Astrocyte of the spinal cord (primary cell): ENCODE measurements at places on chromosomes 6 and 20.

DNA sequence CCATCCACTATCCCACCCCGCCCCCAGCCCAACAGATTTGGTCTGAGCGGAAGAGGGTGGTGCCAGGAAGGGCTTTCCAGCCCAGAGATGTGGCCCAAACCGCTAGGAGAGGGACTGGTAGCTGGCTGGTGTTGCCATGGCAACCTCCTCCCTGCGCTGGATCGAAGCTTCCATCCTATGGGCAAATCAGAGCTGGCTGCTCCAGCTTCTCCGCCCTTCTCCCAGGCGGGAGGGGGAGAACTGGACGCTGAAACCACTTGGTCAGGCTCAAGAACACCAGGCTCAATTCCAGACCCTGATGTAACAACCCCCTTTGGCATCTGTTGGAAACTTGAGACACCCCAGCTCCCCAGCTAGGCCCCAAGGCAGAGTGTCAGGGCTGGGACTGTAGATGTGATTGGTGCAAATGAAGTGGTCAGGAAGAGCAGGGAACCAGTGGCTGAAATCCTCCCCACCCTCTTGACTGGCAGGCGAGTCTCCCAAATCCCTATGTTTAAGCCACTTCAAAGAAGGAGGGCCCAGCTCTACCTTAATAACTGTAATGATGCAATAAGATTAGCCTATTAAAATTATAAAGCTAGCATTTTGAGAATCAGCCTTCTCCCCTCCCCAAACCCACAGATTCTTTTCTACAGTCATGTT, 4.2 kb downstream of the RIMS4 start:
- peak; percentile 1 for DNase-seq

- DNase-seq, result peak; percentile 55
Measured at GRCh38 chr6:112311950-112312547, 35.1 kb upstream of the RFPL4B start.

DNA sequence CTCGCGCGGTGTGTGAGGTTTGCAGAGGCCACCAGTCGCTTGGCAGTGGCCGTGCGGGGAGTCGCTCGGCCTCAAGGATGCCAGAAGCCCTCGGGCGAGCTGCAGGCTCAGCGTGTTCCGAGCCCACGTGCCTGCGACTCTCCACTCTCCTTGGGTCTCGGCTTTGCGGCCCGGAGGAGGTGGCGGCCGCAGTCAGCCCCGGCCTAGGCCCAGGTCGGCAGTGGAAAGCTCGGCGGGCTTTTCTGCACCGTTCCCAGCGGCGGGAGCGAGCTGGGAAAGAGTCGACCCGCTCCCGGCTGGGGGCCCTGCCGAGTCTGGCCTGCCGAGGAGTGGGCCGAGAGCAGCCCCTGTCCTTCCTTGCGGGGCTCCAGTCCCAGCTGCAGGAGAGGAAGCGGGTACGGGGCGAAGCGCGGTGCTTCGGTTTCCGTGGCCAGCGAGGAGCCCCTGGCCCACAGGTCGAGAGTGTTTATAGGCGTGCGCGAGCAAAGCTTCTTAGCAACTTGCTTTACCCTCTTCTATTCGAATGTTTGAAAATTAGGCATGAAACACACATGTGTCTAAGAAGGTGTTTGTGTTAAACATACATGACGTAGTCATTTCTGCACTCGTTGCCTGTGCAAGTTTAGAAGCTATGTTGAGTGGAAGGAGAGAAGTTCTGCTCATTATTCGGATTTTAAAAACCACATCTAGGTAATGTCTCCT, 5.6 kb downstream of the FOXC1 start:
- no peak for DNase-seq

DNA sequence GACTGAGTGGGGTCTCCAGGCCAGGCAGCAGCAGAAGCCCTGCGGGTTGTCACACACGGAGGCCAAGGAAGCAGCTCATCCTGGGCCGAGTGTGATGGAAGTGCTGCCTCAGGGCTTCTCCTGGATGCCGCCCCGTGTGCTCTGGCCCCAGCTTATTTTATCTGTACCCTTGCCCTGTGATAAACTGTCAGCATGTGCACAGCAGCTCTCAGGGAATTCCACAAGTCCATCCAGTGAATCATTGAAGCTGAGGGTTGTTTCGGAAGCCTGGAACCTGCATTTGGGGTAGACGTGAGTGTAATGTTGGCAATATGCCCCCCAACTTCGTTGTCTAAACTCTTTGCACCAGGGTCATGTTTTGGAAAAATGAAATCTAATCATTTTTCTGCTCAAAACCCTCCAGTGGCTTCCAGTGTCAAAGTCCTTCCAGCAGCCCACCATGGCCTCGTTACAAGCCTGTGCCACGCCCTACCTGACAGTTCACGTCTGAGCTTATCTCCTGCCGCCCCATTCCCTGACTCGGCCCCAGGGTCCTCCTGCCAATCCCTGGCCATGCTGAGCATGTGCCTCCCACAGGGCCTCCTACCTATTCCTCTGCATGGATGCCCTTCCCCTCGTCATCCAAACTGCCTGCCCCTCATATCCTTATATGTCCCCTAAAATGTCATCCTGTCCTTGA, 168.1 kb upstream of the THBS2 start:
- DNase-seq, result no peak

- no peak for DNase-seq
Measured at GRCh38 chr6:148878683-148879082, 131.9 kb downstream of the UST start.

GRCh38 chr6:76275746-76276145, 203.3 kb upstream of the IMPG1 start:
- no peak for DNase-seq

GRCh38 chr6:18088419-18089296, 33.8 kb downstream of the NHLRC1 start:
- DNase-seq, result no peak

DNA sequence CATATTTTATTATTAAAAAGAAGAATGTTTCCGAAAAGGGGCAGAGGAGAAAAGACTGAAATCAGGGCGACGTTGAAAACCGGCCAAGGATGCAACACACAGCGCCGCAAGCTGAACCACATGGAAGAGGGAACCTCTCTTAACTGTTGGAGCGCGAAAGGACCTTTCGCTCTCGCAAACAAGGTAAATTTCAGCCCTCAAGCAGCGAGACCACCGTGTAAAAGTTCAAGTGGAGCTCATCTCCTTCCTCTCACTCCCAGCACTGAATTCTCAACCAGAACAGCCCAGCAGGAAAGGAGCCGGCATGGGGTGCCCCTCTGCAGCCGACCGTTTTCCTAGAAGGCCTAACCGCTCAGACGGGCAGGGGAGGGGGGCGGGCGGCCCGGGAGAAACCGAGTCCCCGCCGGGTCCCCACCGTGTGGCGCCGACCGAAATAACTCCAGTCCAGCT, 621 bp downstream of the GPR63 start:
- peak; percentile 19 for DNase-seq

GRCh38 chr6:53699462-53699861, 33.9 kb upstream of the KLHL31 start:
- no peak for DNase-seq

- no peak for DNase-seq
Measured at GRCh38 chr6:168994956-168995355, 258.7 kb downstream of the THBS2 start.

DNA sequence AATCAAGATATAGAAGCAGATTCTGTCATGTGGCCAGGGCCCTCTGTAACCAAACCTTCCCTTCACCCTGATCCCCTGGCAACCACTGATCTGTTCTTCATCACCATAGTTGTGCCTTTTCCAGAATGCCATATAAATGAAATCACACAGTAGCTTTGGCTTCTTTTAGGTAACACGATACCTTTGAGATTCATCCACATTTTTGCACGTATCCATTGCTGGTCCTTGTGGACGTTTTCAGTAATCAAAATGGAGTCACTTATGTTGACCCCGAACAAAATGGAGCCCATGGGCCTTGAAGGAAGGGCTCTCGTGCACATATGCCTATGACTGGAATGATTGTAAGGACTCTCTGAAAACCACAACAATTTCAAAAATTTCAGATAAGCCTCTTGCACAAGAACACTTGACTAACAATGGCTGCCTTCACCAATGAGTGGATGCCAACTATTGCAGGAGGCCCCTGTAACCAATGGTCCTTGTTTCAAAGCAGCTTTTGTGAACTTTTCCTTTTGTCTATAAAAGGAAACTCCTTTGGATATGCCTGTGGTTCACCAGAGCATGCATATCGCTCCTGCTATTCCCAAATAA, 84.3 kb upstream of the RALY start:
- DNase-seq, result peak; percentile 85
